ENCODE measurements at places on chromosomes 2 and 18. TPM values are rescaled to one million over a fixed set of nuclear protein-coding genes. Genes with fewer than 3 reads are reported as not detected.
A peak's percentile ranks its signal among the peaks of the same experiment; 100 is the strongest.

- no peak for DNase-seq
These were observed 66.4 kb upstream of the SESTD1 start for GRCh38 chr2:179331061-179331460.

DNA sequence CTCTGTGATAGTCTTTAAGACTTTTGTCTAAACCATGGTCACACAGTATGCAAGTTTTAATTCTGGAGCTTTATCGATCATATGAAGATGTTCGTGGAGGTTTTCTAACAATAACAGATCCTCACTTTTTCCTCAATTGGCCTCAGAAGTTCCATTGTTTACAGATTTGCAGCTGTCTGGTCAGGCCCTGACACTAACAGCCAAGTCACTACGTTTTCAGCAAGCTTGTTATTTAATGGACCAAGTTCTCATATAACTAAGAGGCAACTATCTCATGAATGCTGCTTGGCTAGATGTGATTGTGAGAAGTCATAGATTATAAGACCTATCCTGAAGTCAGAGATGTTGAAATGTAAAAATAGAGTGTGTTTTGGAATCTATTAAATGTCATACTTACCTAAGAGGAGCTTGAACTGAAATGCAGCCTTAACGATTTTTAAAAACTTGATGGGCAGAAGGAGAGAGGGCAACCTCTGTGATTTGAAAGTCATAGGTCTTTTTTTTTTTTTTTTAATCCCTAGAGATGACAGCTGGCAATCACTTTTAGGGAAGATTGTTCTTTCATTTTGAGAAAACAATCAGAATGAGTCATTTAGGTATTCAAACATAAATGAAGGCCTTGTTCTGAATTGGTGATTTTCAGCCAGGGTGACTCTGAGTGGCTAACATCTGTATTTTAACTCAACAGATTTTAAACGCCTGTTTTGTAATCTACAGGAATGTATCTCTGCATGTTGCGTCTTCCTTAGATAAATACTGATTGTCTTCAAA, 48.4 kb upstream of the NEMP2 start:
- no peak for DNase-seq

DNA sequence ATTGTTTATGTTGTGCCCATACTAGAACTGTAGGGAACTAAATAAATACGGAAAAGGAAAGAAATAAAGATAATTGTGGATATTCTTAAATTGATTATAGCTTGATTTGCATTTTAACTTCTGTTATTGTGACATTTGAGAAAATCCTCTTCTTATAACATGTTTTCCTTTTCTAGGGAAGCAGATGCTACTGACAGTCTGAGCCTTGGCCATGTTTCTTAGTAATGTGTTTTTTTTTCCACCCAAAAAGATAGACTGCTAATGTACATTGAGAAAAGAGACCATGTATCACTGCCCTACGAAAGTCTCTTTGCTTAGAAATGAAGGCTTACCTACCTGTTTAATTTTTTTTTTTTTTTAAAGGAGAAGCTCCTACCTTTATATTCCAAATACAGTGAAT, 22.2 kb downstream of the ITGAV start:
- DNase-seq: no peak

- DNase-seq: peak; percentile 72
These were observed 873 bp upstream of the SH3RF3 start for GRCh38 chr2:109128048-109128615.

GRCh38 chr2:157922815-157923214, 46.7 kb upstream of the ACVR1 start:
- no peak for DNase-seq

DNA sequence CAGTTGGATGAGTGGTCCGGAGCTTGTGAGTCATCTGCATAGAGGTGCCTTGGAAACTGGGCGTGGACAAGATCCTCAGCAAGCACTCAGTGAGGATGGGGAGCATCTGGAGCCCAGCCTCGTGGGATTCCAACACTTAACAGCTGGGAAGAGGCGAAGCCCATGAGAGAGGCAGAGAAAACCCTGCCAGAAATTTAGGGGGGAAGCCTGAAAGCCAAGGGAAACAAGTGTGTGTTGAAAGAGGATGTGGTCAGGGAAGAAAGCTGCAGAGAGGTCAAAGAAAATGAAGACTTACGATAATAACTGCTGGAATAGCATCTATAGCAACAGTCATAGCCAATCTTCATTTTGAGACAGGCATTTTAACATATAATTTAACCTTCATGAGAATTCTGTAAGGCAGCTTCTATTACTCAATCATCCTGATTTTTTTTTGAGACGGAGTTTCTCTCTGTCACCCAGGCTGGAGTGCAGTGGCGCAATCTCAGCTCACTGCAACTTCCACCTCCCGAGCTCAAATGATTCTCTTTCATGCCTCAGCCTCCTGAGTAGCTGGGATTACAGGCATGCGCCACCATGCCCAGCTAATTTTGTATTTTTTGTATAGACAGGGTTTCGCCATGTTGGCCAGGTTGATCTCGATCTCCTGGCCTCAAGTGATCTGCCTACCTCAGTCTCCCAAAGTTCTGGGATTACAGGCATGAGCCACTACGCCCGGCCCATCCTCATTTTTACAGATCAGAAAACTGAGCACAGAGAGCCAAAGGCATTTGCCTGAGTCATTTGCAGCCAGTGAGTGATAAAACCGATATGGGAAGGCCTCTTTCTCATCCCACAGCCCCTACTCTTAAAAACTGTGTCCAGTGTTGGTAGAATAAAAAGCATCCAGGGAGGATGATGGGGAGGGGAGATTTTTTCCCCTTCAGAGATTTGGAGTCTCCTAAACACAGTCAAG, 214.4 kb upstream of the EPAS1 start:
- DNase-seq: no peak

DNA sequence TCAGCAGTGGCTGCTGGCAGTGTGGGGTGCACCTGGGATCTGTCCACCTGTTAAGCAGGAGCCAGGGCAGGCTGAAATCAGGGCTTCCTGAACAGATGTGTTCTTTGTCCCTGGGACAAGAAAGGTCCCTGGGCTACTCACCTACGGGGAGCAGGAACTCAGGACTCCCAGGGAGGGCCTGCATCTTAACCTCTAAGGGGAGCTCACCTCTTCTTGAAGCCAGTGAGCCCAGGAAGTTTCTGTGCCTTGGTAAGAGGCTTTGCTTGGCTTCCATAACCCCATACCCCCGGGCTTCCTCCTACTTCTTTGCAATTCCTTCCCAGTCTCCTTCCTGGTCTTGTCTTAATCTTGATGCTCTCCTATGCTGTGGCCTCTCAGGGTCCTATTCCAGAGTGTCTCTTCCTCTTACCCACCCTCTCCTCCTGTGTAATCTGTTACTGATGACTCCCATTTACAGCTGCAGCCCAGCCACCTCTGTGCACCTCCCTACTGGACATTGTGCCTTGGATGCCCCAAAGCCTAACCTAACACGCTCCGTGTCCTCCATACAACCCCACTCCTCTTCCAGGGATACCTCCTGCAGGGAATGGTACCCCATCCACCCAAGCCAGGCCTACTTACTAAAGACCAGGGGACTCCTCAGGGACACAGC, 55.7 kb upstream of the MAPRE3 start:
- DNase-seq: no peak

- no peak for DNase-seq
These were observed 113.9 kb downstream of the CCDC74A start for GRCh38 chr2:131641414-131642206.

GRCh38 chr18:62330650-62331049, 5.5 kb downstream of the TNFRSF11A start:
- no peak for DNase-seq

- DNase-seq: no peak
These were observed 136.7 kb downstream of the SP3 start for GRCh38 chr2:173828189-173829142.

- DNase-seq: no peak
These were observed 33.5 kb downstream of the RAB10 start for GRCh38 chr2:26067186-26067974.

GRCh38 chr2:17951563-17951962, 73.1 kb downstream of the KCNS3 start:
- DNase-seq: no peak

GALR1 gene
- not detected for polyA plus RNA-seq

DNA sequence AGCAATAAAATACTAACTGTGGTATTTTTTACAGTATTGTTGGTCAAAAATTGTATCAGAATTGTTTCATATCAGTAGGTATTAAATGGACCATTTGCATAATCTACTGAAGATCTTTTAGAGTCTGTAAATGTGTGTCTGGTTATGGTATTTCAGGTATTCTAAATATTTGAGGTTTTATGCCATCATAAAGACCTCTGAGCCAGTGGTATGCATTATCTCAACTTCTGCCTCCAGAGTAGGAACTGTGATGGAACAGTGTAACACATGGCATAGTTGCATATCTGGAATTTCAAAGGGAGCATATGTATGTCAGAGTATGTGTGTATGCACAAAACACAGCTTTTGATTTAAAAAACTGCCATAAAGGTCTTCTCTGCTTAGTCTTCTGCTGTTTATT, 15.4 kb downstream of the GREB1L start:
- no peak for DNase-seq

DNA sequence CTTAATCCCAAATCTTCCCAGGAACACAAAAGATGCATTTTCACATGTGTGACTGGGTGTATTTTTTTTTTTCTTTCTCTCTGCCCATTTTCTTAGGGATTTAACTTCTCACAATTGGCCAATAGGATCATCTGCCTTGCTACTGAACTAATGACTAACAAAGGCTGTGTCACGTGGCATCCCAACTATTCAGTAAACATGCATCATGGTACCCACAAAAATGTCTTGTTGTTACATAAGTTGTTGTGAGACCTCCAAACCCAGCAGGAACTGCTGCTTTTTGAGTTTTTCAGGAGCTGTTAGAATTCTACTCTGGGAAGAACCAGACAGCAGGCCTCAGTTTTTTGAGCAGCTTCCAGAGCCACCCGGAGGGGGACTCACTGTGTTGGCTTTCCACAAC, 31.9 kb downstream of the GAD1 start:
- no peak for DNase-seq

- no peak for DNase-seq
These were observed 48.9 kb downstream of the TGIF1 start for GRCh38 chr18:3498698-3499471.

DNA sequence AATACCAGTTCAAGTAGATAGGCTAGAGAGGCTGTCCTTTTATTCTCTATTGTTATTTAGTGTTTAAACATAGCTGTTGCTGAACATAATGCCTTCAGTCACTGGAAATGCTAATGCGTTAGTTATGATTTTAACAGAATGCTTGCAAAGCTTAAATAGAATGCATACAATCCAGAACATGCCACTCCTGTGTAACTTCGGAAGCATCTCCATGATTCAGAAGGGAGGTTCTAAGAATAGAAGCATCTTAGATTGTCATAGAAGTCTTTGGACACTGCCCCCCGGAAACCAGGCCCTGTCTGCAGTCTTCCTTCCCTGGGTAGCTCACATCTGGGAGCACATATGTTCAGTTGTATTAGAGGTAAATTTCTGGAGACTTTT, 73.2 kb downstream of the ZNF532 start:
- DNase-seq: no peak

TUBA4B gene
- polyA plus RNA-seq: 0.20 TPM

DNA sequence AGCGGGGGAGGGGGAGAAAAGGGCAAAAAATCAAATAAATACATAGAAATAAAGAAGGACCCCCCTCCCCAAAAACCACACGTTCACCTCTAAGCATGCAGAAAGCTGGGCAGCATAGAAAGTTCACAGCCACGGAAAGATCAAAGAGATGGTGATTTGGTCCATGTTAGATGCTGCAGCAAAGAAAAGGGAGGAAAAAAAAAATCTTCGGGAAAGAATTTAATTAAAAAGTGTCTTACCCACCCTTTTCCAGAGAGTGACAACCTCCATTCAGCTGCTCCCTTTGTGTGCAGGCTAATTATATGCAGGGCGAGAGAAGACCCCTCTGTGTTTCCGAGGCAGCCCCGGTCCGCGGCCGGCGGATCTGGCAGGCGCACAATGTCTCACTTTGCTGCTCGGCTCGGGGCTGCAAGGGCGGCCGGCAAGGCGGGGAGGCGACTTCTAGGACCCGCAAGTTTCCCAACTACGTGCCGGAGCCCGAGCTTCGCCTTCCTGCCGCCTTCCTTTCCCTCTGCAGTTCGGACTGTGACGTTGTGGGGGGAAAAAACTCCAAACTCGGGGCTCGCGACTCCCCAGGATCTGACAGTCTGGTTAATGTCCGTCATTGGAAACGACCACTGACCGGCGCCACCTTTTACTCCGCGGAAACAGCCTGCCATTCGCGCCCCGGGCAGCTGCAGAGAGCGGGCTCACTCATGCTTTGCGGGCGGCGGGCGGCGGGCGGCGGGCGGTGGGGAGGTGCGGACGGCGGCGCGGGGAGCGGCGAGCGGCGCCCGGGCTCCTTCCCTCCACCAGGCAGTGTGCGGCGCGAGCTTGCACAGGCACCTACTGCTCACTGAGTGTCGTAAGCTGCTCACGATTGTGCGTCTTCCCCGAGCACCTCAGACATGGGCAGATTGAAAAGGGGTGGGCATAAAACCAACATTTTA, at the start of gene LRRTM1:
Gene LRRTM1, minus strand, starts transcription at position 844 of the 929 bp plus-strand sequence. CDS start 933 bp downstream, outside the sequence.
- DNase-seq: no peak

CDKL4 gene
- polyA plus RNA-seq: not detected

DNA sequence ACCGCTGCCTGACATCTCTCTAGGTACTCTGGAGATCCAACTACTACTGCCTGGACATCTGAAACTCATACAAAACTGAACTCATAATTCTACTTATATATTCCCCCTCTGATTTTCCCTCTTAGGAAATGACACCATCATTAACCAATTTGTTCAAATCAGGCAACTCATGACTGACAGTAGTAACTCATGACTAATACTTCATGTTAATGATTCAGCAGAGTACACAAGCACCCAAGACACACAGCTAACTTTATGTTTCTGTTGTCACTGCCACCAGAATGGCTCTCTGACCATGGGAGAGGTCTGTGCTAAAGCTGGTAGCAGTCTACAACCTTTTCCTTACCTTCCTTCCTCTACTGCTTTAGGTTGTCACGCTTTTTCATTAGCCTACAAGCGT, 91.1 kb downstream of the ITSN2 start:
- no peak for DNase-seq

DNA sequence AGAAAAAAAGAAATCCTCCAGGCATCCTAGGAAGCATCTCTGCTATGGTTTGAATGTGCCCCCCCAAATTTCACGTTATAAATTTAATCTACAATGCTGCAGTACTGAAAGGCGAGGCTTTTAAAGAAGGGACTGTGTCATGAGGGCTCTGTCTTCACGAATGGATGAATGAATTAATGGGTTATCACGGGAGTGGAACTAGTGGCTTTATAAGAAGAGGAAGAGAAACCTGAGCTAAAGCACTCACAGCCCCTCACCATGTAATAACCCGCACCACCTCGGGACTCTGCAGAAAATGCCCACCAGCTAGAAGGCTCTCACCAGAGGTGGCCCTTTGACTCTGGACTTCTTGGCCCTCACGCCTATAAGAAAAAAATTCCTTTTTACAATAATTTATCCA, 27.6 kb downstream of the RNU4ATAC start:
- no peak for DNase-seq

APCDD1 gene
- polyA plus RNA-seq: 0.51 TPM

- no peak for DNase-seq
These were observed 32.1 kb upstream of the SCG2 start for GRCh38 chr2:223634238-223634637.

- no peak for DNase-seq
These were observed 8.3 kb downstream of the GYPC start for GRCh38 chr2:126664234-126664633.

All from liver (tissue), 10 donors.